ENCODE measurements at places on chromosomes 2 and 18.

DNA sequence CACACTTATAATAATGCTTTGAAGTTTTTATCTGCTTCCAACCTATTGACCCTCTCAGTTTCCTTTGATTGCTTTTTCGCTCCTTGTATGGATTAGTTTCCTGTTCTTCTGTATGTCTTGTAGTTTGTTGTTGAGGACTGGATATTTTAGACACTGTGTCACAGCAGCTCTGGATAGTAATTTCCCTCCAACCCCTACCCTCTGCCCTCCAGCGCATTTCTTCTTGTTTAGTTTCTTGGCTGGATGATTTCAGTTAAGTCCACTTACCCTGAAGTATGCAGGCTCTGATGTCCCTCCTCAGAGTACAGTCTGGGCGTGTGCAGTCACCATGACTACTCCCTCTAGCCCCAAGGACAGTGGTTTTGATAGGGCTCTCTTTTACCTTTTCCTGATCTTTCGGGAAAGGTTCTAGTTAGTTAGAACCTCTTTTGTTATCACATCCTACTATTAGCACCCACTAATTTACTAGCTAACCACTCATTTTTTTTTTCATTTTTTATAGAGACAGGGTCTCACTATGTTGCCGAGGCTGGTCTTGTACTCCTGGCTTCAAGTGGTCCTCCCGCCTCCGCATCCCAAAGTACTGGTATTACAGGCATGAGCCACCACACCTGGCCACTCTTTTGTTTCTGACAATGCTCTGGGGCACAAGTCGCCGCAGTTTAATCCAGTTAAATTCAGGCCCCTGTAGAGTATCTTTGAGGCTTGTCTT lies 16.3 kb upstream of the LYG1 start:
- DNase-seq: no peak

DNA sequence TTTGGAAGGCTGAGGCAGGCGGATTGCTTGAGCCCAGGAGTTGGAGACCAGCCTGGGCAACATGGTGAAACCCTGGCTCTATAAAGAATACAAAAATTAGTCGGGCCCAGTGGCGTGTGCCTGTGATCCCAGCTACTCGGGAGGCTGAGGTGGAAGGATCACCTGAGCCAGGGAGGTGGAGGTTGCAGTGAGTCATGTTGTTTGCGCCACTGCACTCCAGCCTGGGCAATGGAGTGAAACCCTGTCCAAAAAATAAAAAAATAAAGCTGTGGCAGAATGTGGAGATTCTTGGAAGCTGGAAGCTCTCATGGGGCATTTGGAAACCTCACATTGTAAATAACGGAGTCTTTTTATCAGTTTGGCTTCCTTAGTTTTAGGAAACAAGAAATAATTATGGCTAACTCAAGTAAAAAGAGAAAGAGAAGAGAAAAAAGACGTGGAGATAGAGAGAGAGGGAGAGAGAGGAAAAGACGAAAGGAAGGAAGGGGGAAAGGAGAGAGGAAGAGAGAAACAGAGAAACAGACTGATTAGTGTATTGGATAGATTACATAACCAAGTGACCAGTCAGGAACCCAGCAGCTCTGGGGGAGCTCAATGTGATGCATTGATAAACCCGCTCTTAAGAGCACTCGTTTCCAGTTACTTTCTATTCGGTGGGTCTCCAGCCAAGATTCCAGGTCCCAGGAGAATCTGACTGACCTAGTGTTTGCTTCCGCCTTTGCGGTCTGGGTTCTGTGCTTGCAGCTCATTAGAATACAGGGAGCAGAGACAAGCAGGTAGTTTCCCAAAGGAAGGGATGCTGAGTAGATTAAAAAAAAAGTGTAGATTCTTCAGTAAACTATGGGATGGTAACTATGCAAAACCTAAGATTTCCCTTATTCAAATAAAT lies 1.1 kb upstream of the SPAST start:
- no peak for DNase-seq

DNA sequence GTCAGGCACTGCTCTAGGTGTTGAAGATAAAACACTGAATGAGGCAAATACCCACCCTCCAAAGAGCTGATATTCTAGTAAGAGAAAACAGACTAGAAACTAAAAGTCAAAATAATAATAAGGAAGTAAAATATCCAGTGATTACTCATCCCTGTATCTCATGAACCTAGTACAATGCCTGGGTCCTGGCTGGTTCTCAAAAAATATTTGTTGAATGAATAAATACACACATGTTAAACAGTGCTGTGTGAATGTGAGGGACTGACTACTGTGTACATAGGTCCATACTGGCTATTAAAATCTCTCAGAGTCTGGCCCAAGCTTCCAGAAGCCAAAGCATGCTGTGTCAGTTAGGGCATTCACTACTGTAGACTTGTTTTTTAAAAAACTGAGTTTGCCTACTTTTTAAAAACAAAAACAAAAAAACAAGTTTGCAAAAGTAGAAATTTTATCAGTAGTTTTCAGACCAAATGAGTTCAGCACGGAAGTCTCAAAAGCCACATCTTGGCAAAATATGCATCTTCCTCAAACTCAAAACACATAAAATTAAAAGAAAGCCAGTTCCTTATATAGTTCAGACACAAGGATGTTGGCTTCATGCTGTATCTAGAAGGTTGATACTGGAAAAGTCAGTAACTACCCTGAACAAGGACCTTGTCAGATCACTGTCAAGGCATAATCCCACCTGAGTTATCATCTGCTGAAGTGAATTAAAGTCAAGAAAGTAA lies 136.2 kb downstream of the THADA start:
- DNase-seq: no peak

DNA sequence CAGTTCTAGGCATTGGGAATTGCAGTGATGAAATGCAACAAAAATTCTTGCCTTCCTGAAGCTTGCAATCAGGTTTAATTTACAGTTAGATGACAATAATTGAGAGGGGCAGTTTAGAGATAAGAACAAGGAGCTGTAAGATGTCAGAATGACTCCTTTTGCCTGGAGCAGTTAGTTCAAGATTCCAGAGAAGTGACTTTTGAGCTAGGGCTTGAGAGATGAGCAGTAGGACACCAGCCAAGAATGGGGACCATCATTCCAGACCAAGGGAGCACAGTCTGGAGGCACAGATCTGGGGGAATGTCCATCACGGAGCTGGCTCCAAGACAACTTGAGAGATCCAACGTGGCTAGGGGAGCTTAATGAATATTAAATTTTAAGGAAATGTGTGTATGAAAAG lies 26.8 kb downstream of the CACNB4 start:
- no peak for DNase-seq

DNA sequence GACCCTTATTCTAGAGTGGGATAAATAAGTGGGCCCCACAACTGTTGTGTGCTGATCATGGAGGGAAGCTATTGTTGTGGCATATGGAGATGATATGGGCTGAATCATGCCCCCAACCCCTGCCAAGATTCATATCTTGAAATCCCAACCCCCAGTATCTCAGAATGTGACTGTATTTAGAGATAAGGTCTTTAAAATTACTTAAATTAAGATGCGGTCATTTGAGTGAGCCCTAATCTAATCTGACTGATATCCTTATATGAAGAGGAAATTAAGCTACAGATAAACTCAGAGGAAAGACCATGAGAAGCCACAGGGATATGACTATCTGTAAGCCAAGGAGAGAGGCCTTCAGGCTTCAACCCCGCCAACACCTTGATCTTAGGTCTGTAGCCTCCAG lies 188.3 kb upstream of the RND3 start:
- DNase-seq: no peak

GRCh38 chr2:232957657-232958090 lies 55.4 kb downstream of the NGEF start:
- no peak for DNase-seq

DNA sequence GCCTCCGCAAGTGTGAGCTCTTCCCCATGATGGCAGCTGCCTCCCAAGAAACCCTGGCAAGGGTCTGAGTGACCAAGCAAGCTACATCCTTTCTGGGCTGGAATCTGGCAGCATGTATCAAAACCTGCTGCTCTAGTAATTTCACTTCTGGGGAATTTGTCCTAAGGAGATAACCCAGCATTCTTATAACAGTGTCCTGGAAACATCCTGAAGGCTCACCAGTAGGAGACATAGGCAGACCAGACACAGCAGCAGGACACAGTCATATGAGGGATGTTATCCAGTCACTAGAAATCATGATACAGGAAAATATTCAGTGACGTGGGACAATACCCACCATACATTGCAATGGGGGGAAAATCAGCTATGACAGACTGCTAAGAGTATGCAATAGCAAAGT lies 64.5 kb downstream of the CRACDL start:
- DNase-seq: no peak

DNA sequence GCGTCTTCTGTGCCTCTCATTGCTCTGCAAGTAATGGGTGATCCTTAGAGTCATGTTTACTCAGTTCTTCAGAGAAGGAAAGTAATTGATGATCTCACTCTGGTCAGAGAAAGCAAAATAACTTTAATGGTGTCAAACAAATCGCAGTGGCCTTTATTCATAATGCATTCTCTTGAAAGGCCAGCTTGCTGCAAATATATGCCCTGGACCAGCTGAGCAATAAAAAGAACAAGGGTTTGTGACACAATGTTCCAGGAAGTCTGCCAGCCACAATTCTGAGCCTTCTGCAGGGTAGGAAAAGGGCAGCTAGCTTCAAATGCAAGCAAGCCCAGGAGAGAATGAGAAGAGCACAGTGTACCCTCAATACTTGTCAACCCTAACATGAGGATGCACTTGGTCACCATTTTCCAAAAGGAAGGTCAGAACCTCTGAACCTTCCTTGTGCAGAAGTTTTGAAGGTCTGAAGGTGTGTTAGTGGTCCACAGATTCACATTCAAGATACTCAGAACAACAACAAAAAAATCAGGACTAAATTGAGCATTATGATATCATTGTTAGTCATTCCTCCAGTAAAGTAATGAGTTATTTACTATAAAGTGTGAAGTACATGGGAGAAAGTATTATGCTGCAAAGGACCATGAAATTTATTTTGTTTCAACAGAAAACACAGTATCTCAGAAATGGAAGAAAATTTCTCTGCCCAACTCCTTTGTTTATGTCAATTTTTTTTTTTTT lies 355.6 kb downstream of the PAX3 start:
- DNase-seq: no peak

GRCh38 chr2:128593879-128594650 lies 275.4 kb upstream of the HS6ST1 start:
- no peak for DNase-seq

DNA sequence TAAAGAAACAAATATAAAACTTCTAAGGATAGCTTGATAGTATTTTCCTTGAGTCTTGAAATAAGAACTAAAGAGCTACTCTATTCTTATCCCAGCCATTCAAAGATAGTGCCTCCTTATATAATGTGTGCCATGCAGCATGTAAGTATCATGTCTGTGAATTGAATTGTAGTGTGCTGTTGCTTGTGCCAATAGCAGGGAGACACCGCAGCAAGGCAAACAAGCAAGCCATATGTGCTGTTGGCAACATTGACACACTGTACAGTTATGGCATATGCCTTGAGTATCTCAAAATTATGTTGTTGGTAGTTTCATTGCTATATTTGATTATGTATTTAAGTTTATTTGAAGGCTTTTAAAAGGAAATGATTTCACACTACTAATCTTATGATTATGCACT lies 58.2 kb downstream of the ERBB4 start:
- no peak for DNase-seq

DNA sequence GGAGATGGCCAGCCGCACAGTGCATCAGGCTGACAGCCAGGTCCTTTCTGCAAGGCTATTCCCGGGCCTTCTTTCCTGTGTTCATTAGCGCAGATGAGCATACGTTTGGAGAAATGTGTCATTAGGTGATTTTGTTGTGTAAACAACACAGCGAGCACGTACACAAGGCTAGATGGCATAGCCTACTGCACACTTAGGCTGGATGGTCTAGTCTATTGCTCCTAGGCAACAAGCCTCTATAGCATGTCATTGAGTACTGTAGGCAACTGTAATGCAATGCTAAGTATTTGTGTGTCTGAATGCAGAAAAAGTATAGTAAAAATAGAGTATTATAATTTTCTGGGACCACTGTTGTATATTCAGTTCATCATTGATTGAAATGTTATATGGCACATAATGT lies 50.9 kb upstream of the PHLPP1 start:
- no peak for DNase-seq

DNA sequence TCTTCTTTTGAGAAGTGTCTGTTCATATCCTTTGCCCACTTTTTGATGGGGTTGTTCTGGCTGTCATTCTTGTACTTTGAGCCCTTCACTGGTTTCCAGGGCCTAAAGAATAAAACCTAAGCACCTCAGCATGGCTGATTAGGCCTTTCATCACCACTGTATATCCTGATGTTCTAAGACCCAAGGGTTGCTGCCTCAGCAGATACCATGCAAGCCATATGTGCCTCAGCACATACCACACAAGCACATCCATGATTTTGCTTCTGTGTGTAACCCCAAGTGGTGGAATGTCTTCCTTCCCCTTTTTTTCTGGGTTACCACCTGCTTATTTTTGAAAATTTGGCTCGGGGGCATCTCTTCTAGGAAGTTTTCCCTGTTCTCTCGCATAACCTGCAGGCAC lies 11.4 kb downstream of the RBKS start:
- DNase-seq: no peak

- no peak for DNase-seq
These were observed 96.2 kb downstream of the BARD1 start for GRCh38 chr2:214713080-214713830.

DNA sequence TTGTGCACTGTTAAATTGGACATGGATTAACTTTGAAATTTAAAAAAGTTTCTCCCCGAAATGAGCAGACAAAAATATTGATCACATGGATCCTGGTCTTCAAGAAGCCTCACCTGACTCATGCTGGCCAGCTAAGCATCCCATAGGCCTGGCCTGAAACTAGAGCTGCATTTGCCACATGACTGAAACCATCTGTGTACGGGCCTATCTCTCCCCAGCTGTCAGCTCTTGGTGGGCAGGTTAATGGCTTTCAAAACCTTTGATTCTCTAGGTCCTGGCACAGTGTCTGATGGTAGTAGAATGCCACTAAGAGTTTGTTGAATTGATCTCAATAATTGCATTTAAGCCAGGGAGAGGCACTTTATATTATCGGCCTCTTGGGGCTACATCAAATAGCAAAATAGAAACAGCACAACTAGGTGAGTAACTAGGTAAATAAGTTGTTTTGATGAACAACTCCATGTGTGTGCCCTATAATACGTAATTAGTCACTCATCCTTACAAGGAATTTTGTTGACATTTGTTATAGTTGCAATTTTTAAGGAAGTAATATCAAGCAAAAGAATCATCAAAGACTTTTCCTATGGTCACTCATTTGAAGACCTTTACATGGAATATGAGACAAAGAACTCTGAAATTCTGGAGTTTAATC lies 251.1 kb downstream of the SP3 start:
- DNase-seq: no peak

- no peak for DNase-seq
These were observed 813.9 kb upstream of the GYPC start for GRCh38 chr2:125842041-125842440.

Measured in stimulated activated CD8-positive, alpha-beta memory T cell treated with anti-CD3 and anti-CD28 coated beads, Interleukin-4, amount 100 ng/mL, for 4 hours (primary cell).